Pancreas (tissue), 10 donors: ENCODE measurements at places on chromosomes 4 and X.

DNA sequence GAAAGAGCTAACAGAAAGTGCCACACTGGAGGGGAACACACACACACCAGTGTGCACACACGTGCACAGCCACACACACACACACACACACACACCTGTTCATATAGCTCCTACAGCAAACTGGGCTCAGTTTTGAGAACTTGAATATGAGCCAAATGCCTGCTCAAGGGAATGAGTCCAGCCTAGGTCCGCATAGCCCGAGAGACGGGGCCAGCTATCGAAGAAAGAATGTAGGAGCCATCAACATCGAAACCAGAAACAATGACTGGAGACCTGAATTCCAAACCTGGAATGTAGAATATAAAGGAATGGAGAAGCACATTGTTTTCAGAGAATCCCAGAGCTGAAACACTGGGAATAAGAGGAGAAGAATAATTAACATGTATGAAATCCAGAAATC lies 37.6 kb upstream of the ERVMER34-1 start:
- DNase-seq, result no peak

- no peak for DNase-seq
Measured at GRCh38 chr4:141246683-141247429, 26.2 kb downstream of the ZNF330 start.

- no peak for DNase-seq
Measured at GRCh38 chr4:73718375-73719373, 21.7 kb upstream of the CXCL8 start.

- no peak for DNase-seq
Measured at GRCh38 chr4:40200875-40201801, 4.3 kb downstream of the RHOH start.

GRCh38 chr4:138916763-138917162 lies 98.8 kb upstream of the NOCT start:
- DNase-seq, result no peak

- DNase-seq, result peak; percentile 70
Measured at GRCh38 chr4:89226665-89227574, 80.7 kb downstream of the GPRIN3 start.

DNA sequence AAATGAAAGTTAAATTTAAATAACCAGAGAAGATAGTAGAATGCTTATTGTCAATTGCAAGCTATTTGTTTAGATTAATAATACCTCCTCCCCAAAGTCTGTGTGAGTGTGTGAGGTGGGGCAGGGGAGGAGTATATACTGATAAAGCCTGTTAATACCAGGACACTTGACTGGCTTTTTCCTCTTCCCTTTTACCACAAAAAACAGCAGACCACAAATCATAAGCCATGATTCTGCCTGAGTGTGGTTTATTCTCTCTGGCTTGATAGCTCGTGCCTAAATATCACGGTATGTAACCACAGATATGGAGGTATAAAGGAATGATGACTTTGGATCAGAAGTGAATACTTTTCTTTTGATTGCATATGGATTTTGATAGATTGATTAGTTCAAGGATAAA lies 21.9 kb upstream of the SCRG1 start:
- no peak for DNase-seq

DNA sequence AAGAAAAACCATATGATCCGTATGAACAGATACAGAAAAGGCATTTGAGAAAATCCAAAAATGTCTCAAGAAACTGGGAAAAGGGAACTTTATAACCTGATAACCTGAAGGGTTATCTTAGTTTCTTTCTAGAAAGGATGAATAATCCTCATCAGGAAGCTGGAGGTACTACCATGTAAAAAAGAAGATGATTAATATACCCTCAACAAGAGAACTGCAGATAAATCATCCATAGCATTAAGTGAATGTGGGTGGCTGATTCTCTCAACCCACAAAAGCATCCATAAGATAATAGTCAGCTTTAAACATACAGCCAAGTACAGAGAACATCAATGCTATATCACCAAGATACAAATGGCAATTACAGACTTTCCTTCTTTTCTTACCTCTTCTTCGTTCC lies 26.4 kb downstream of the ANAPC10 start:
- no peak for DNase-seq

GRCh38 chr4:106775636-106776035 lies 260.5 kb downstream of the DKK2 start:
- DNase-seq, result no peak

DNA sequence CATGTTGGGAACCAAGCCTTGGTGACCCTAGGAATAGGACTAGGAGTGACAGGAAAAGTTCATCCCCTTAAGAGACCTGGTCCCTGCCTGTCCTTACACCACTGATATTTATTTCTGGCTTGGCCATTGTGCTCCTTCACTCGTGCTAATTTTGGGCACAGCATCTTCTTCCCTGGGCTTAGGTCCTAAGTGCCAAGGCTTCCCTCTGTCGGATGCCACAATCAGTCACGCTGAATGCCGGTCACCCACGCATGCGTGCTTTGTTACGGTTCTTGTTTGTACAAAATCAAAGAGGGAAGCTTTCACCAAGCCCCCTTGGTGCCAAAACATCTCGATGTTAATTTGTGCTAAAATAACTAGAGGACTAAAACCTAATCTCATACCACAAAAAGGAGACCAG lies 17.4 kb upstream of the MAP3K15 start:
- DNase-seq, result no peak

GRCh38 chr4:138697851-138698250 lies 317.7 kb upstream of the NOCT start:
- DNase-seq, result no peak

GRCh38 chr4:121651597-121651996 lies 45.2 kb downstream of the ANXA5 start:
- DNase-seq, result no peak

DNA sequence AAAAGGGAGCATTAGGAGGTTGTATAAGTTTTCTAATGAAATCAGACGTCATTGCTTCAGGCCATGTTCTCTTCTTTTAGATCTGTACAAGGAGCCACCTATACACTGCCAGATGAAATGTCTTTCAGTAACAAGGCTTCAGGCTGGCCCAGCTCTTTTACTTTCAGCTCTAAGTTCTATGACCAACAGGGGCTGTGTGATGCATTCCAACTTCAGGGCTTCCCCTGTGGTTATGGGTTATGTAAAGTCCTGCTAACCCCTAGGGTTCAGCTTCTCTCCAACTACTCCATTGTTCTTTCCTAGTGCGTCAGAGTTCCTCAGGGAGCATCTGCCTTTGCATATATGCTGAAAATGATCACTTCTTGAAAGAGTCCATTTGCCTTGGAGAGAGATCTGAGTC lies 79.4 kb upstream of the TTC29 start:
- no peak for DNase-seq

- no peak for DNase-seq
Measured at GRCh38 chr4:17807446-17807845, 3.1 kb downstream of the DCAF16 start.

GRCh38 chrX:115602729-115603389 lies 41.9 kb downstream of the PLS3 start:
- no peak for DNase-seq

DNA sequence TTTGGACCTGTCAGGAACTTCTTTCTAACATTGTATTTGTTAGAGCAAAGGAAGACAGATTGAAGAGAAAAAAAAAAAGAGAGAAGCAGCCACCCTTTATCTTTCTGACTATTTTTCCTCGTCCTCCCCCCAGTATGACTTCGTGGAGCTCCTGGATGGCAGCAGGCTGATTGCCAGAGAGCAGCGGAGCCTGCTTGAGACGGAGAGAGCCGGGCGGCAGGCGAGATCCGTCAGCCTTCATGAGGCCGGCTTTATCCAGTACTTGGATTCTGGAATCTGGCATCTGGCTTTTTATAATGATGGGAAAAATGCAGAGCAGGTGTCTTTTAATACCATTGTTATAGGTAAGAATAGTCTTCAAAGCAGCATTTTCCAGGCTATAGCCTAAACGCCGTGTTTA lies 237.7 kb downstream of the DCTD start:
- DNase-seq, result no peak

DNA sequence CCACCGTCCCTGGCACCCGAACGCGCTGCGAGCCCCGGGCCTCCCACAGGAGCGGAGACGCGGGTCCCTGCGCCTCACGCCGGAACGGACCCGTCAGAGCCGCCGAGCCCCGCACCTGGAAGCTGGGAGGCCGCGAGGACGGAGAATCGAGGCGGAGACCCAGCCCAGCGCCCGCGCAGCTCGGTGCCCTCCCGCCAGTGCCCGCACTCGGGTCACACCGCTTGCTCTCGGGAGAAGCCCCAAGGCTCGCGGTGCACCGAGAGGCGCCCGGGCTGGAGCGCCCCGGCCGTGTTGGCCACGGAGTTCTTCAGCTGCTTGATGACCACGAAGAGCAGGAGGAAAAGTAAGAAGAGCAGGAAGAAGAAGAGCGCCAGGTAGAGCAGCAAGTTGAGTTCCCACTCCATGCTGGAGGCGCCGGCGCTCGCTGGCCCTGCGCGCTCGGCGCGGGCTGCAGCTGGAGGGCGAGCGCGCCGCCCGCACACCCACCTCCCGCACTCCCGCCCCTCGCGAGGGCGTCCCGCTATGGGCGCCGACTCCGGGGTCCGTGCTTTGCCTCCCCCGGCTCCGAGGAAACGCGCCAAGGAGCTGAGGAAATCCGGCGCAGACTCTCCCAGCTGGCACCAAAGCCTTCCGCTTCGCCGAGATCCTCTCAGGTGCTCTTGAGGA lies at the start of gene SMIM43:
SMIM43 (minus strand) TSS at position 463 of the 666 bp plus-strand sequence; CDS start at position 404, 59 bp downstream.
- no peak for DNase-seq

GRCh38 chr4:86452924-86453531 lies 93.2 kb upstream of the MAPK10 start:
- DNase-seq, result peak; percentile 19

GRCh38 chr4:26139310-26139924 lies 181.4 kb upstream of the RBPJ start:
- DNase-seq, result no peak

GRCh38 chr4:79632114-79632513 lies 224.1 kb upstream of the GK2 start:
- no peak for DNase-seq

DNA sequence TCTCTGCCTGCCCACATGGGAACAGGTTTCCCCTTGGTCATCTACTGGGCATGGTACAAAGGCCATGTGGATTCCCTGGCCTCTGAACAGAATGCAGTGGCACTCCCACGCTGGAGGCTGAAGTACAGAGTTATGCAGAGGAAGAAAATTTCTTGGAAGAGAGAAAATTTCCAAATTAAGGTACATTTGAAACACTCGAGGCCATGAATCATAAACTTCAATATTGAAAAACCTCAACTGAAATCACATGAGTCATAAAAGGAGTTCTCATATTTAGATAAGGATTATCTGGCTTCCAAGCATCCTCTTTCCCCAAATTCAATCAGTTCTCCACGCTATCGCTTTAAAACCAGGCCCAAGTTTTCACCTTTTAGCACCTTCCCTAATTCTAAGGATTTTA lies 28.1 kb upstream of the TXK start:
- no peak for DNase-seq

DNA sequence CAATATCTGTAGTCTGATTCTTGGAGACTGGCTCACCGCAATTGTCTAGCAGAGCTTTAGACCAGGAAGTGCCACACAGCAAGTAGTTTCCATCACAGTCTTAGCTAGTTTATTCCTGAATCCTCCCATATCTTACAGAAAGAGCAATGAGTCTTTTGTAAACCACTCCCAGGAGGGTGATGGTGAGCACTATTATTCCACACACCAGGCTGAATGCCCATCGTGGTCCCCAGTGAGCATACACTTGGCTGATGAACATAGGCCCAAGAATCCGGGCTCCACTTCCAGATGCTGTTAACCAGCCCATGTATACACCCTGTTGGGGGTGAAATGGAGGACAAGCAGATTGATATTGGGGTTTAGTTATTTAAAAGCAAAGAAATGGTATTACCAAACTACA lies 39.8 kb downstream of the PLK4 start:
- DNase-seq, result no peak

DNA sequence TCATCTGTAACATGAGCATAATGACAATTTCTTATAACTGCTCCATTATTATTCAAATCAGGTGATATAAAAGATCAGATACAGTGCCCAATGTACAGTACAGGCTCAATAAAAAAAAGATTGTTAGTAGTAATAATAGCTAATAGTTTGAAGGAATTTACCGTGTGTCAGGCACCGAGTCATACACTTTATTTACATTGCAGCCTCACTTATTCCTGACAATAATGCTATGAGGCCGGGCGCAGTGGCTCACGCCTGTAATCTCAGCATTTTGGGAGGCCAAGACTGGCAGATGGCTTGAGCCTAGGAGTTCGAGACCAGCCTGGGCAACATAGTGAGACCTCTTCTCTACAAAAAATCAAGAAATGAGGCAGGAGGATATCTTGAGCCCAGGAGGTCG lies 10.1 kb upstream of the MAP7D3 start:
- DNase-seq, result no peak

DNA sequence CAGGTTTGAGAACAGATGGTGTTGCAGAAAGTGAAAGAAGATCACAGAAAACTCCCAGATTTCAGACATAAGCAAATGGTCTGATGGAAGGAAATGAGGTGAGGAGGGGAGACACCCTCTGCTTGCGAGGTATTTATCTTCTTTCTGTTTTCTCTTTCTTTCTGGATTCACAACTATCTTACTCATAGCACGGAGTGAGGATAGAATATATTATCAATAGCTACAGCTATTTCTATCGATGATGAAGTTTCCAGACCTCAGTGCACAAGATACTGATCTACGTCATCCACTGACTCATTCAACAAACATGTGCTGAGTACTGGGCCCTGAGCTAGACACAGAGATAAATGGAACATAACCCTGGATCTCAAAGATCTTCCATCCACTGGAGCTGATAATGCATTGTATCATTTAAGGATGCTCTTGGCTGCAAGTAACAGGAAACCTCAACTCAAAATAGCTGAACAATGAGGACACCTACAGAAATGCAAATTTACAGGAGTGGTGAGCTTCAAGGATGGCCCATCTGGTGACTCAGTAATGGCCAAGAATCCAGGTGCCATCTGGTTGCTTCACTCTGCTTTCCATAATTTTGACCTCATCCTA lies 21.2 kb downstream of the SLC2A9 start:
- no peak for DNase-seq

- DNase-seq, result no peak
Measured at GRCh38 chr4:99947190-99947578, 766 bp upstream of the DNAJB14 start.

DNA sequence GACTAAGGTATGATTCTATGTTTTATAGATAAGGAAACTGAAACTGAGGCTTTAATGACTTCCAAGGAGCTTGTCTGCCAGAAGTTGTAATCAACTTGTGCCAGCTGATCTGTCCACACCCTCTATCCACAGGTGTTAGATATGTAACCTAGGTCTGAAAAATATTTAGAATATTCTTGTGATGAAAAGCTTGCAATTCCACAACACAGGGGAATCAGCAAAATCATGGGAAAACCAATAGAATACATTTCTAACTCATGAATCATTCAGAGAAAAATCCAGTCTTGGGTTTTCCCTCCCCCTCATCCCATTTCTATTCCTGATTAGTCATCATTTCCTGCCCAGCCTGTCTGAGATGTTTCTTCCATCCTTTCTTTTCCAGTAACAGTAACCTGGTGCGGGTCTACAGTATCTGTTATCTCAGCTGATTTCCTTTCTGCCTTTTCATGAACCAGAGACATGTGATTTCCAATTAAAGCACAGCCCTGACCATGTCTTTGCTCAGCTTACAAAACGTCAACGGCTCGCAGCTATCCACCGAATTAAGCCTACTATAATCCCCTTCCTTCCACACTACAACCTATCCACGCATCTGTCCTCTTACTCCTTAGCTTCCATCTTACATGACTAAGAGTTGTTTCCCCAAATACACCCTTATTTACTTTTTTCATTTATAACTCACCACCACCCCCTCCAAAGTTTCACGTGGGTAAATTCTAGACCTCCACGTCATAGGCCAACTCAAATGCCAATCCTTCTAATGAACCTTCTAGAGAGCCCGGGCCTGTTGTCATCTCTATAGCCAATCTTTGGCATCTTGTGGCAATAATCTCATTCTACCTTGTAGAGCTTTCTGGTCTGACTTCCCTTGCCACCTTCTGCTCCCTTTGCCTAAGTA lies 961 bp upstream of the NOCT start:
- peak; percentile 17 for DNase-seq
